Right ventricle myocardium inferior (tissue), 1 donor: ENCODE measurements at places on chromosomes 2 and 18.
A peak's percentile ranks its signal among the peaks of the same experiment; 100 is the strongest.

- DNase-seq: peak; percentile 51
Observed at GRCh38 chr2:95314964-95315611, 17.9 kb downstream of the KCNIP3 start.

DNA sequence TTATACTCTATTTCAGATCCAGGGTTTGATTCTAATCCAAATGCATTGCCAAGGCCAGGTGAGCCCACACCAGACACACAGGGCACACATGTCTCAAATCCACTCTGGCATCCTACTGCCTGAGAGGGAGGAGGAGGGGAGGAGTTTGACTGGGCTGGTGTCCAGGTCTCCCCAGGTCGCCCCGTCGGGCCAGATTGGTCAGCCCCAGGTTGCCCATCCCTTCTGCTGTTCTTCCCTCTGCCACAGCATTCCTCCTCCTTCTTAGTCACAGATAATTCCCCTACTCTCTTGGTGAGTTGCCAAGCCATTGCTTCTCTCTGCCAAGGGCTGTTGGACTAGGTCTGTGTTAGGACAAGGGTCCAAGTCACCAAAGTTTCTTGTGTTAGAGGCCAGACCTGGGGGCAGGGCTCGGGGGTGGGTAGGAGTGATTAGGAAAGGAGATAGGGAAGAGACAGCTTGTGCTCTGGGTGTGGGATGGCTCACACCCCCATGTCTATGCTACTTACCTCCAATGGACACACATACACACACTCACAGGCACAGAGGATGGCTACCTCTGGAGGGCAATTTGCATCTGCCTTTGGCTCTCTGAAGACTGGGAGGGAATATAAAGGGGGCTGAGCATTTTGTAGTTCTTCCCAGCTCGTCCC, 2.5 kb upstream of the EGR4 start:
- DNase-seq: no peak

DNA sequence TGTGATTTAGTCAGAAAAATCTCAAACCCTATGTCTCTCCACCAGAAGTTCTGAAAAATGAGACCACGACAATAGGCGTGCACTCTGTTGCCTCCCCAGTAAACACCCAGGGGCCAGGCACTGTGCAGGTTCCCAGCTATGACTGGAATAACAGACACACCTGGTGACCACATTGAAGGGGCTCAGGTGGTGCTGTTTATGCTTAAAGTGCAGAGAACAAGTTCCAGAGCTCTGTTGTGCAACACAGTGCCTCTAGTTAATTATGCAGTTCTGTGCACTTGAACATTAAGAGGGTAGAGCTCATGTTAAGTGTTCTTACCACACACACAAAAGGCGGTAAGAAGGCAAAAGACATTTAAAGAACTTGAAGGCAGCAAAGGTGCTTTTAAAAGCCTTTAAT, 52.6 kb upstream of the AFF3 start:
- no peak for DNase-seq

GRCh38 chr2:108967757-108968156, 21.3 kb downstream of the EDAR start:
- DNase-seq: no peak

DNA sequence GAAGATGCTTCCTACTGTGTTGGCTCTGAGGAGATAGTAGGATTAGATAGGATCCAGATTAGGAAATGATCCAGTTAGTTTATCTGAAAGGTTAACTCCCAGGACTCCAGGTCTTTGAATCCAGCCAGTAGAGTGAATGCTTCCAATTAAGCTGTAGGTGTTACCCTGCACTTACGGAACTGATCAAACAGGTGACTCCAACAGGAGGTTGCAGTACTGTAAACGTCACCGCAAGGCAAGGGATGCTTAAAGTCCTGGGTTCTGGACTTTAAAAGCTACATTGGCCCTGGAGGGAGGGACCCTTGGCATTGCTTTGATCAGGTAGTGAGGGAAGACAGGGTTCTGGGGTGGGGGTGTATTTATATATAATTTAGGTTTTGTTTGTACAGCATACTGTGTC, 5.6 kb downstream of the LGALSL start:
- no peak for DNase-seq

- DNase-seq: no peak
Observed at GRCh38 chr2:148796735-148797512, 78.1 kb upstream of the KIF5C start.

DNA sequence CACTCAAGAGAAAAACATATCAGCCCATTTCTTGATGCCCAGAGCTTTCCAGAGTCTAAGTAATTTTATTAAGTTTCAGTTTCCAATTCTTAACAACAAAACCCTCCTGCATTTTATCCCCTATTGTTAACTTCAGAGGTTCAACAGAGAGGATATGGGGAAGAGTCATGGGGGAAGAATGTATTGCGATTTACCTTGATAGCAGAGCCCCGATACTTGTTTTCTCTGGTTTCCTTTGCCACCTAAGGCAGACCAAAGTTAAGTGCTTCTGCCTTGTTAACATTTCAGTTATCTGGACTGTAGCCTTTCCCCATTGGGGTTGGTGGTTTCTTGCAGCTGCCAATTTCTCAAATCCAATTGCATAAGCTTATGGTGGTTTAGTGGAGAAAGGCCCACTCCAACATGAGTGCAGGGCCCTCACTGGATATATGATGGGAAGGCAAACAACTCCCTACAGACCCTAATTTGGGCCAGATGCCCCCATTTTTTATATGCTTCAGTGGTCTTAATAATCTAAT, 82.0 kb upstream of the ITGB6 start:
- DNase-seq: no peak

GRCh38 chr2:176830362-176830761, 382.2 kb upstream of the HNRNPA3 start:
- no peak for DNase-seq

DNA sequence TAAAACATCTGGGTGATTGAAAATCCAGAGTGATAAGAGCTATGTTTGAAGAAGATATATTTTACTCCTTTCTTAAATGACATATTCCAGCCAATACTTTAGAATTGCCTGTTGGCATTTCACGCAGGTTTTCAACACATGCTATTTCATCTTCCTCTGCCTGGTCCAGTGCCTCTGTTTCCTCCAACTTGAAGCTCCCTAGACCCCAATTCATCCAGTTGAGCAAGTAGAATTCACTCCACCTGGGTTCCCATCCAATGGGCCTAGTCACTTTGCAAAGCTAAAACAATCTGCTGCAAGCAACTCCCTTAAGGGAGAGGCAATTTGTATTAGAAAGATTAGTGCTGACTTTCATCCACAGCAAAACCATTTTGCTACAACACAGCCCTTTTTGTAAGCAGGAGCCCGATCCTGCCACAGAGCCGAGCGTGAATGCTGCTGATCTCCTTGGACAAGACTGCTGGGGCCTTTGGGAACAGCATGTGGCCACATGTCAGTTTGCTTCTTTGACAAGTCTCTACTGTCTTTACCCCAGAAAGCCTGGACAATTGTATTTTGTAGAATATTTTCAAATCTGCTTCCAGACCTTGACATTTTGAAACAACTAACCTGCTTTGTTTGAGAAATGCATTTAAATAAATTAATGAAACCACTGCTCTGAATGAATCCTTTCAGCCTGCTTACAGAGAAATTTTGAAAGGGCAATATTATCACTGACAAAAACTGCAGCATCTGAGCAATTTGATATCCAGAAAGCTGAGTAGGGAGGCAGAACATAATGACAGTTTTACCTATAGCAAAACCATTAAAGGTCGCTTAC, 259.1 kb downstream of the TDRD15 start:
- no peak for DNase-seq

- no peak for DNase-seq
Observed at GRCh38 chr18:61948281-61948741, 55.5 kb upstream of the RNF152 start.

GRCh38 chr2:130759906-130760753, 4.8 kb downstream of the AMER3 start:
- DNase-seq: no peak
